H1 (cell line): ENCODE measurements at places on chromosomes 7 and 10.

DNA sequence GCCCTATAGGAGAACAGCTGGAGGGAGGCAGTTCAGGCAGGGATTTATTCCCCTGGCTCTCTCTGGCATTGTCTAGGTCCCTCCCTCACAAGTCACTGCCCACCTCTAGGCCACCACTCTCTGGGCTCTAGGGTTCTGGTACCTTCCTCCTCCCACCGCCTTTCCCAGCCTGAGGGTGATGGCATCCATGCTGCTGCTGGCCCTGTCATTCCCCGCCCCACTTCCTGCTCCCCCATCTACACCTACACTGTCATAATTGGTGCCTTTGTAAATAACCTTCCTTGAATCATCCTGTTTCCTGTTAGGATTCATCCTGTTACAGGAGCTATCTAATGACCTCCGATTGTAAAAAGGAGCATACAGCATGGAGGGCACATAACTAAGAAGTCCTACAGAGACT lies 303.3 kb upstream of the COBL start:
- no peak for DNase-seq

GRCh38 chr10:59868696-59869593 lies 37.4 kb downstream of the CCDC6 start:
- DNase-seq = no peak

GRCh38 chr10:20624642-20625041 lies 272.5 kb downstream of the NEBL start:
- DNase-seq = no peak

- DNase-seq = no peak
These were observed 439.5 kb upstream of the NFE2L3 start for GRCh38 chr7:25712500-25712899.

DNA sequence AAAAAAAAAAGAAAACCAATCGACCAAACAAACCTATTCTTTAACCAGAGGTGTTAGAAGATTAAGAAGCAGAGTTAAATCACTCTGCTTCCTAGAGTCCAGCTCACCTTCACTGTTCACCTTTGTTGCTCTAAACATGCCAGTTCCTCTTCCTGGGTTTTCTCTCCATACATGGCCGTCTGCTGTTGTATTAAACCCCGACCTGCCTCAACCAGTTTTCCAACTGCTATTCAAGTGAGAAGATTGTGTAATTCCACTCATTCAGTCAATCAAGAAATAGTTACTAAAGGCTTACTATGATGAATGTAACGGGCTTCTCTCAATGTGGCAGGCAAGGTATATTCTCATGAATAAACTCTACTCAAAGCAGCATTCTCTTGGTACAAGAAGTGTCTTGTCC lies 8.8 kb downstream of the AASS start:
- DNase-seq = no peak

- no peak for DNase-seq
These were observed 303.6 kb upstream of the AKR1E2 start for GRCh38 chr10:4522296-4523000.
